ENCODE measurements at places on chromosomes 7 and 10. TPM values are rescaled to one million over a fixed set of nuclear protein-coding genes. Genes with fewer than 3 reads are reported as not detected.
A peak's percentile ranks its signal among the peaks of the same experiment; 100 is the strongest.

GRCh38 chr7:37411444-37412034 is 37.1 kb downstream of the ELMO1 start:
- DNase-seq = no peak

- DNase-seq = no peak
Observed at GRCh38 chr7:117505238-117505637, 25.4 kb downstream of the CFTR start.

The BNIP3 gene
- total RNA-seq = 53.5 TPM

GRCh38 chr7:158695726-158696452 is 8.7 kb downstream of the NCAPG2 start:
- peak; percentile 72 for DNase-seq

- no peak for DNase-seq
Observed at GRCh38 chr10:1648648-1649047, 88.7 kb downstream of the ADARB2 start.

GRCh38 chr7:90629297-90629918 is 33.3 kb downstream of the CDK14 start:
- DNase-seq = no peak

The ARHGAP22 gene
- total RNA-seq = 8.3 TPM

GRCh38 chr7:151310578-151310977 is 31.0 kb upstream of the NUB1 start:
- no peak for DNase-seq

DNA sequence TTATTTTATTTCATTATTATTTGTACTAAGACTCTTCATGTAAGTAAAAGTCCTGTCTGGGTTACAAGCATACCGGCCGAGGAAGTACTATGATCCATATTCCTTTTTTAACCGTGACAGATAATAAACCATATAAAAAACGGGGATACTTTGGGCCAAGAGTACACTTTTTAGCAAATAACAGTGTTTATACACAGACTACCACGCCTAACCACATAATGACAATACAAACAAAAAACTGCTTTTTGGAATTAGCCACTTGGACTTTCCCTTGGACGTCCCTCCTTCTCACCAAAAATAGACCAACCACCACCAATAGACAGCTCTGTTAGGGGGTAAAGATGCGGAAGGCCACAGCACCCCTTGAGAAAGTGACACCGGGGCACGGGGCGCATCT is 800 bp downstream of the MINDY3 start:
- DNase-seq = no peak

GRCh38 chr10:79287973-79288723 is 59.1 kb upstream of the PPIF start:
- DNase-seq = no peak

Data from ovary (tissue), 10 donors.